ENCODE measurements at places on chromosomes 2 and 18.

- DNase-seq = no peak
These were observed 99.9 kb upstream of the SLC38A11 start for GRCh38 chr2:165055082-165055851.

- no peak for DNase-seq
These were observed 48.0 kb upstream of the MRPL33 start for GRCh38 chr2:27723372-27724144.

DNA sequence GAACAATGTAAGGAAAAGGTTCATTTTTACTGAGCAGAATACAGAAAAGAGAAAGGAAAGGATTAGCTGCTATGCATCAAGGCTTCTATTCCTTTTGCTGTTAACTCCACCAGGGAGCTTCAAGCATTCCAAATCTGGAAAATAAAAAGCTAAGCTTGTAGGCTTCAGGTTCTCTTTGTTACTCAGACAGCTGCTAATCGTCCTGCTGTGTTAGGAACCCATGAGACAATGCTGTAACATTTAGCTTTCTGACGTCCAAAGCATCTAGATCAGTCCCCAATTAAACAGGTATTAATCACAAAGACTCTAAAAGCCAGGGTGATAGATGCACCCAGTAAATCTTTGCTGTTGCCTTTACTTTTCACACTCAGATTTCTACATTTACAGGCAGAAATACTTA is 103.8 kb downstream of the EPHA4 start:
- no peak for DNase-seq

- DNase-seq = no peak
These were observed 7.4 kb upstream of the PTH2R start for GRCh38 chr2:208399201-208399600.

DNA sequence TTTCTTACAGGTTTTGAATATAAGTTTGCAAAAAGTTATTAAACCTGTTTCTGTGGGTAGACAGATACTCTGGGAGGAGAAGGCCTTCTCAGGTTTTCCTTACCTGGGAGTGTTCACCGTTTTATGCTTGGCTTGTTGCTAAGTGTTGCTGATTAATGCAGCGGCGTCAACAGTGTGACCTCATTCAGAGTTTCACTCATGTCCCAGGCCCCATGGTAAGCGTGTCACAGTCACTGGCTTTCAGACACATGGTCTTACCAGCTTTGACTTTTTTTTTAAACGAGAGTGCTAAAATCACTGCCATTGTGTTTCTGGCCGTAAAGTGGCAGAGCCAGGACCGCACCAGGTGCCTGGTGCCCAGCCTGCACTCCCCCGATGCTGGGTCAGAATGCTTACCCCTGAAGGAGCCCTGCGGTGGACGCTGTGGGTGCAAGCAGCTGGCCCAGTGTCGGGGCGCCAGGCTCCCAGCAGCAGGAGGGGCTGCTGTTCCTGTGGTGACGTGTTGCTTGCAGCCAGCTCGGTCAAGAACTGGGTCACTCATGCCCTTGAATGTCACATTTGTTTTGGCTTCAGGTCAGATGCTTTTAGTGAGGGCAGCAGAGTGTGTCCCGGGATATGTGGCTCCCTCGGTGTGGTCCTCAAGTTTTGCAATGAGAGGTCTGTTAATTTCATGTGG is 3.5 kb downstream of the CAPN10 start:
- DNase-seq = no peak

DNA sequence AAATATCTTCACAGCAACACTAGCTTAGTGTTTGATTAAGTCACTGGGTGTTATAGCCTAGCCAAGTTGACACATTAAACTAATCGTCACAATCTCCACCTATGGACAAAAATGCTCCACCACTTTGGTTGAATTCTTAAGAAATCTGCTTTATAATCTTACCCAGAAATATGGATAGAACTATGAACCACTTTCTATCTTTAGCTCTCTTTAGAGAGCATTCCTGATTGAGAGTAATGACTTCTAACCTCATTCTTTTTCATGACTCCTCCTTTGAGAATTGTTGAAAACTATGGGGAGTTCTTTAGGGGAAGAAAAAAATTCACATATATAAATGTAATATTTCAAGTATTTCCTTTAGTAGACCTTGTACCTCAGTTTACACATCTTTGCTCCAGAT is 1282.2 kb upstream of the ZEB2 start:
- DNase-seq = no peak

All from stimulated activated CD4-positive, alpha-beta T cell treated with anti-CD3 and anti-CD28 coated beads, Interleukin-1b, Interleukin-23, amount 100 ng/mL, for 1 hour (primary cell).